KBM-7 (cell line): ENCODE measurements at places on chromosomes 13 and 19.
A peak's percentile ranks its signal among the peaks of the same experiment; 100 is the strongest.

DNA sequence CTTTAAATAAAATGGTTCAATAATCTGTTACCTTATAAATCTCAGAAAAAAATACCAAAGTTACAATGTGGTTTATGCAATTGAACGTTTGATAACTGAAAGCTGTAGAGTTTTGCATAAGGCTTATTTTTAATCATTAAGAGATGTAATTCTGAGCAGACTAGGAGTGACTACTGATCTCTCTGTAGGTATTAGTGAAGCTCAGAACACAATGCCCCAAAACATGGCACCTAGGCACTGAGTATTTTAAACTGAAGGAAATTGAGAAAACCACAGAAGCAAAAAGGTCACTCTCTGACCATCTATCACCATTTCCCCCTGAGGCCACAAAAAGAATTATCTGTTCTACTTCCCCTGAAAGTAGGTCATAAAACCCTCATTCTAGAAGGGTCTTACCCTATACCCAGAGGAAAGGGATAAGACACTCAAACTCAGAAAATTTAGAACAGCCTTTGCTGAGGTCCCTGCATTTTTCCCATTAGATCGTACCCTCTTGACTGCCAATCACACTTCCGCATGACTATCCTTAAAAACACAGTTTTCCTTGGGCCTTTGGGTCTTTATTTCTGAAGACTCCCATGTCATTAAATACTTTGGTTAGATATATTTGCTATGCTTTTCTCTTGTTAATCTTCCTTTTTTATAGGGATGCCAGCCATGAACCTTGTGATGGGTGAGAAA is 158.1 kb downstream of the PCDH9 start:
- DNase-seq = peak; percentile 1

GRCh38 chr13:75402787-75403186 is 79.2 kb downstream of the TBC1D4 start:
- DNase-seq = no peak

- peak; percentile 53 for DNase-seq
These were observed at the start of gene TYROBP for GRCh38 chr19:35908010-35908441. TYROBP (minus strand) TSS chr19:35908295; CDS start chr19:35908228, 67 bp downstream.

DNA sequence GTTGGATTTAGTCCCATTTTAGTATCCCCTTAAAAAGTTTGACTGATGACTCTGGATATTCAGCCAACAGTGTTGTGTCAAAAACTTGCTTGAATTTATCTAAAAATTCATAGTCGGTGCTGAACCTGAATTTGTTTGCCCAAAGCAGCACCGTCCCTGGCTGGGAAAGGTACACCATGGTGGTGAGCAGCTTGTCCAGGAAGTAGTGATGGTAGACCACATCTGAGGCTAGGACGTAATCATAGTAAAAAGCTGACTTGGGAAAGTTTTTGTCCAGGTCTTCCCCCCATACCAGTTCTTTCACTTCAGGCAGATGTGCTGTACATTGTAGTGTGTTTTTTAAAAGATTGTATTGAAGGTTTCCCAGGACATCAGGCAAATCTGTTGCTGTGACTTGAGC is 8.8 kb downstream of the METTL21C start:
- no peak for DNase-seq

- DNase-seq = no peak
These were observed 48.7 kb upstream of the ZNF835 start for GRCh38 chr19:56720281-56720680.

GRCh38 chr13:43143591-43143990 is 120.2 kb downstream of the DNAJC15 start:
- no peak for DNase-seq

- no peak for DNase-seq
These were observed 29.7 kb downstream of the LATS2 start for GRCh38 chr13:21031594-21032275.

GRCh38 chr19:29320618-29321017 is 107.7 kb upstream of the UQCRFS1 start:
- DNase-seq = no peak

- DNase-seq = peak; percentile 26
These were observed 209.8 kb downstream of the POU4F1 start for GRCh38 chr13:78393286-78394142.

DNA sequence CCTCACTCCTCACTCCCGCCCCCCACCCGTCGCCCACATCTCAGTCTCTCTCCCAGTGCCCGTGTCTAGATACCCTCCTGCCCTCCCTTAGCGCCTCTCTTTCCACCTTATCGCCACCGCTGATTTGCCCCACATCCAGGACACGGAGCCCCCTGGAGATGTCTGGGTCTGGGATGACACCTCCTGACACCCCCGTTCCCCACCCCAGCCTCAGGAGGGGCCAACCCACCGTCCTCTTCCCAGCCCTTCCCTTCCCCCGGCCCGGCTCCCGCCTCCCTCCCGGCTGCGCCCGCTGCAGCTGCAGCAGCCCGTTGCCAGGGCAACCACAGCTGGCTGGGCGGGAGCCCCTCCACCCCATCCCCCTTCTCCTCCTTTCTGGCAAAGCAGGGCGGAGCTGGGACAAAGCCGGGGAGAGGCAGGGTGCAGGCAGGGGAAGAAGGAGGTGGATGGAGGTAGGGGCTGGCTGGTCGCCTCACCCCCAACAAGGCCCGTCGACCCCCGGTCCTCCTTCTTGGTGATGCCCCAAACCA is 13.5 kb downstream of the DPF1 start:
- DNase-seq = no peak

DNA sequence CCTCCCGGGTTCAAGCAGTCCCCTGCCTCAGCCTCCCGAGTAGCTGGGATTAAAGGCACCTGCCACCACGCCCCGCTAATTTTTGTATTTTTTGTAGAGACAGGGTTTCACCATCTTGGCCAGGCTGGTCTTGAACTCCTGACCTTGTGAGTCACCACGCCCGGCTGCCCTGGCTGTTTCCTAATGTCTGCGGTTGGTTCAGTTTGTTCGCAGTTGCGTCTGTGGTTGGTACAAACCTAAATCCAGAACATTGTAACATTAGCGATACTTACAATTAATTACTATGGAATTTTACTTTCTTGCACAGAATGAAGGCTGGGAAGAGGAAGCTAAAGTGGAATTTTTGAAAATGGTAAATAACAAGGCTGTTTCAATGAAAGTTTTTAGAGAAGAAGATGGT is 38.1 kb downstream of the RNF17 start:
- no peak for DNase-seq

DNA sequence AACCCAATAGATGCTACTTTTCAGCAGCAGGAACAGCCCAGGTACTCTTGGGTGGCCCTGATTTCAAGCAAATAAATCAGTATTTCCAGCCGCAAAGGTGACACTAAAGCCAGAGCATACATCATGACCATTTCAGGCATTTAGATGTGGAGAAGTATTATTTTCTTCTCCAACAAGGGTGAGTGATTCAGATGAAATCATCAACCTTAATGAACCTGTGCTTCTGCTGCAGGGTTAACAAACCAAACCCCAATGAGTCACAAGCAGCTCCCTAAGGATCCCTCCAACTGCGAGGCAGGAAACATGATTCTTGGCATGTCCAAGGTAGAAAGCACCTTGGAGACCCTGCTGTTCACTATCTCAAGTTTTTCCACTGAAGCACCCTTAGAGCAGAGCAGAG is 32.7 kb downstream of the MBNL2 start:
- DNase-seq = no peak

GRCh38 chr13:77309254-77309653 is 17.6 kb downstream of the MYCBP2 start:
- DNase-seq = no peak

GRCh38 chr13:112873851-112874750 is 94.9 kb upstream of the MCF2L start:
- DNase-seq = peak; percentile 74

GRCh38 chr13:99417201-99418102 is 83.8 kb upstream of the TM9SF2 start:
- DNase-seq = no peak

- no peak for DNase-seq
These were observed 13.7 kb upstream of the FCER2 start for GRCh38 chr19:7715671-7716070.

DNA sequence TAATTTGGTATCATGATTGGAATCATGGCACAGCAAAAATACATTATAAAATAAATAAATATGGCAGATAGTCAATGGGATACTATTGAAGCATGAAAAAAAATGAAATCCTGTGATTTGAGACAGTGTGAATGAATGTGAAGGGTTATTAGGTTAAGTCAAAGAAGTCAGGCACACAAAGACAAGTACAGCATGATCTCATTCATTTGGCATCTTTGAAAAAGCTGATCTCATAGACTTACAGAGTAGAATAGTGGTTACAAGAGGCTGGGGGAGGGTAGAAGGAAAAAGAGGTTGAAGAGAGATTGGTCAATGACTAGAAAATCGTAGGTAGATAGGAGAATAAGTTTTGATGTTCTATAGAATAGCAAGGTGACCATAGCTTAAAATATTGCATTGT is 295.1 kb upstream of the SLITRK5 start:
- DNase-seq = no peak

GRCh38 chr13:25135896-25136295 is 36.2 kb downstream of the AMER2 start:
- no peak for DNase-seq

DNA sequence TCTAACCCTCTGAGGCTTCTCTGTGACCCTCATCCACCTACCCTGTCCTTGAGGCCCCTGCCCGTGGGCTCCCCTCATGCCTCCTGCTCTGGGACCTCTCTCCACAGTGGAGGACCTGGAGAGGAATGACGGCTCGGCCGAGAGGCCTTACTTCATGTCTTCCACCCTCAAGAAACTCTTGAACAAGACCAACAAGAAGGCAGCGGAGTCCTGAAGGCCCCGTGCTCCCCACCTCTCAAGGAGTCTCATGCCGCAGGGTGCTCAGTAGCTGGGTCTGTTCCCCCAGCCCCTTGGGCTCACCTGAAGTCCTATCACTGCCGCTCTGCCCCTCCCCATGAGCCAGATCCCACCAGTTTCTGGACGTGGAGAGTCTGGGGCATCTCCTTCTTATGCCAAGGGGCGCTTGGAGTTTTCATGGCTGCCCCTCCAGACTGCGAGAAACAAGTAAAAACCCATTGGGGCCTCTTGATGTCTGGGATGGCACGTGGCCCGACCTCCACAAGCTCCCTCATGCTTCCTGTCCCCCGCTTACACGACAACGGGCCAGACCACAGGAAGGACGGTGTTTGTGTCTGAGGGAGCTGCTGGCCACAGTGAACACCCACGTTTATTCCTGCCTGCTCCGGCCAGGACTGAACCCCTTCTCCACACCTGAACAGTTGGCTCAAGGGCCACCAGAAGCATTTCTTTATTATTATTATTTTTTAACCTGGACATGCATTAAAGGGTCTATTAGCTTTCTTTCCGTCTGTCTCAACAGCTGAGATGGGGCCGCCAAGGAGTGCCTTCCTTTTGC is 10.8 kb upstream of the ILF3 start:
- peak; percentile 50 for DNase-seq

- no peak for DNase-seq
These were observed 182.0 kb downstream of the RGCC start for GRCh38 chr13:41639237-41639904.

GRCh38 chr19:20320191-20320590 is 153.2 kb downstream of the ZNF486 start:
- no peak for DNase-seq

- no peak for DNase-seq
These were observed 114.1 kb downstream of the DACH1 start for GRCh38 chr13:71752775-71753513.

DNA sequence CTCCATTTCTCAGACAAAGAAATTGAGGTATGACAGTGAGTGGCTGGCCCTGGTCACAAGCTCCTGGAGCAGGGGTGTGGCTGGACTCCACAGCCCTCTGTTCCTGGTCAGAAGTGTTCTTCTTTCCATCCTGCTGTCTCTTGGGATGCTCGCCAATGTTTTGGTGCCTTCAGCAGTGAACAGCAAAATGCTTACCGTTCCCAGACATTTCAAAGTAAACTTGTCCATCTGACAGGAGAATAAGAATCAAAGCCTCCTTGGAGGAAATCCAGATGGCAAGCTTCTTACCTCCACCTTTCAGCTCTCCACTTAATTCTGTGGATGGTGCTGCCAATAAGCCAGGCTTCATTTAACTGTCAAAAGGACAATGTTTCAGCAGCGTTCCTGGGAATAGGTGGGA is 954.1 kb downstream of the UQCRFS1 start:
- DNase-seq = no peak

DNA sequence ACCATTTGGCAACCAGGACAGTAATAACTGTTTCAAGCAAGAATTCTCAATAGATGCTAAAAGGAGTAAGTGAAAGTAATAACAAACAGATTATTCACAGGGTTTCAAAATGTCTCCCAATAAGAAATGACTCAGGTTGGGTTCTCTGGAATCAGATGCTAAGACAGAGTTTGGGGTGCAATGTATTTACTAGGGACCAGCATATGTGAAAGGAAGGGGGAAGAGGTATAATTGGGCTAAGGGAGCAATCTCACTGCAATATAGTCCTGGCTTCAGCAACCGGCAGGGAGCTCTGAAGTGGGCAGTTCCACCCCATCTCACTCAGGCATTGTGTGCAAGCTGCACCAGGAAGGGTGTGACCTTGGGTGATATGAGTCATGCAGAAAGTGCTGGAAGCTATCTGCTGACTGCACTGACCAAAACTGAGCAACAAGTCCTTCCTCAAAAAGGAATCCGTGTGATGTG is 23.4 kb downstream of the ZDHHC20 start:
- peak; percentile 46 for DNase-seq

DNA sequence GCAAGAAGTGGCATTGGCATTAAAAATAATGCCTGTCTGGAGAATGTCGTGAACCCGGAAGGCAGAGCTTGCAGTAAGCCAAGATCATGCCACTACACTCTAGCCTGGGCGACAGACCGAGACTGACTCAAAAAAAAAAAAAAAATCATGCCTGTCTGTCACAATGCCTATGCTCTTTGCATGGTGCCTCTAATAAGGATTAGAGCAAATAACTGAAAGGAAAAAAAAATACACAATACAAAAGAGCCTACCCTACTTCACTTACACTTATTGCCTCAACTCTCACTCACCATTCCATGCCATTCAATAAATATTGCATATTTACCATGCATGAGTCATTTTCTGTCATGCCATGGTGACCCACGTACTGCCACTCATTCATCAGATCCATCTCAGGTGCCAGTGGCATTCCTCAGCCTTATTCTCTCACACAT is 49.1 kb downstream of the TBC1D4 start:
- DNase-seq = no peak

- peak; percentile 69 for DNase-seq
These were observed 91.3 kb downstream of the KCNRG start for GRCh38 chr13:50106559-50106958.

DNA sequence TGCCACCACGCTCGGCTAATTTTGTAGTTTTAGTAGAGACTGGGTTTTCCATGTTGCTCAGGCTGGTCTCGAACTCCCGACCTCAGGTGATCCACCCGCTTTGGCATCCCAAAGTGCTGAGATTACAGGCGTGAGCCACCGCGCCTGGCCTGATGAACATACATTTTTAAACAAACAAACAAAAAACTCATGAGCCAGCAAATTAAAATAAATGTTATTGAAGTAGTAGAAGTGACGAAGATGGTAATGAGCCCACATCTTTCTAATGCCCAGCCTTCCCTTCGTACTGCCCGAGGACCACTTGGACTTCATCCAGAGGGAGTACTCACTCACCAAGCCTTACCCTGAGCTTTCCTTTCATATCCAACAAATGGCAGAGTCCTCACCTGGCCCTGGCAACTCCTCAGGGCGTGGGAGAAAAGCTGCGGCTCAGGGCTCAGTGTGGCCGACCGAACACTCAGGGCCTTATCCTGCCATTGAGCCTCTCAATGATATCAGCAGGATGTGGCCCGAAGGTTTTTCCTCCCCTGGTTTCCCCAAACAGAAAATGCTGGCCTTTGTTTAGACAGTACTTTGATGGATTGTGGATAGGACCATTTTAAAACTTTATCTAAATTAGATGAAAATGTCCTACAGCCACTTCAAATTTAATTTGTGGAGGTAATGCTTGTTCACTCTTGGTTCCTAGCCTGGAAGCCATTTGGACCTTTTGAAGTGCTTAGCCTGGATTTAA is 22.8 kb upstream of the ABCC4 start:
- DNase-seq = no peak
